ENCODE measurements at places on chromosomes 7 and 10. TPM values are rescaled to one million over a fixed set of nuclear protein-coding genes. Genes with fewer than 3 reads are reported as not detected.

DNA sequence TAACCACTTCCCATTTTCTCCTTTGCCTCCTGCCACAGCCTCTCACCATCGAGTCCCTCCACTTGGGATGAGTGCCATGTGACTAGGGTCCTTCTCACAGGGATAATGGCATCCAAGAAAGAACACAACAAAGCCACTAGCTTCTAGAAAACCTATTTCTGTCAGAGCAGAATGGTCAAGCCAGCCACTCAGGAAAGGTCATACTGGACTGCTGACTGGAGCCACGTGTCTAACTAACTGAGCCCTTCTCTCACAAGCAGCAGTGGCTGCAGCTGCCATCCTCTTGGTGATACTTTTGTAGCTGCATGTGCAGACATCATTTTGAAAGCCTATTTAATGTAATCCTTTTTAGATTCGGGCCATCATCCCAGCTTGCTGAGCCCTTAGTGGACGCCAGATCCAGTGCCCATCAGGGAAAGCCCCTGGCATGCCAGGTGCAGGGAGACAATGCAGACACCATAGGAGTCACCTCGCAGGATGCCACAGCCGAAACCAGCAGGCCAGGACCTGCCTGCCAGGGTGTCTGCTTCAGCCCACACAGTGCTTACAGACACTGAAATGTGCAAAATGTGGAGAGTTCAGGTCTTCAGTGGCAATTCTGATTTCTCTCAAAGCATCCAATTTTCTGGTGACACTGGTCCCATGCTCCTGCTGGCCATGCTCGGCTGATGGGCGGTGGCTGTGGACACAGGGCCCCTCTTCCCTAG is 98.3 kb upstream of the DDC start:
- DNase-seq, result no peak

GRCh38 chr10:33306126-33306525 is 28.3 kb downstream of the NRP1 start:
- DNase-seq, result no peak

- DNase-seq, result no peak
Measured at GRCh38 chr10:69573056-69573806, at the start of gene NEUROG3. Gene NEUROG3, minus strand, starts transcription at chr10:69573422. Its CDS starts 379 bp downstream, at chr10:69573043.

- DNase-seq, result no peak
Measured at GRCh38 chr7:4245135-4245865, 436.8 kb upstream of the FOXK1 start.

ENO4 gene
- 4.0 TPM for polyA plus RNA-seq

PDE1C gene
- polyA plus RNA-seq, result 6.1 TPM
